Mammary epithelial cell (primary cell): ENCODE measurements at places on chromosomes 7 and 10. TPM values are rescaled to one million over a fixed set of nuclear protein-coding genes. Genes with fewer than 3 reads are reported as not detected.
A peak's percentile ranks its signal among the peaks of the same experiment; 100 is the strongest.

Gene PDAP1
- 23.0 TPM for total RNA-seq

Gene KCTD7
- total RNA-seq = 7.3 TPM

Gene MMRN2
- total RNA-seq = 11.5 and 13.7 TPM in 2 replicates

Gene LRMDA
- total RNA-seq = 0.67 TPM

Gene C10orf90
- total RNA-seq = 0.17 TPM

Gene SDK1
- 24.5 TPM for total RNA-seq

Gene KLF14
- not detected in 2 replicates for total RNA-seq

Gene OPALIN
- total RNA-seq = not detected in 2 replicates

Gene MYL7
- 31.0 TPM for total RNA-seq

Gene CCT6A
- 126 TPM for total RNA-seq

Gene CNNM1
- total RNA-seq = 2.0 TPM

GRCh38 chr7:38020121-38020785 lies 99.8 kb downstream of the EPDR1 start:
- no peak for DNase-seq

- DNase-seq = no peak
These were observed 331.0 kb downstream of the LRMDA start for GRCh38 chr10:75762431-75762802.

DNA sequence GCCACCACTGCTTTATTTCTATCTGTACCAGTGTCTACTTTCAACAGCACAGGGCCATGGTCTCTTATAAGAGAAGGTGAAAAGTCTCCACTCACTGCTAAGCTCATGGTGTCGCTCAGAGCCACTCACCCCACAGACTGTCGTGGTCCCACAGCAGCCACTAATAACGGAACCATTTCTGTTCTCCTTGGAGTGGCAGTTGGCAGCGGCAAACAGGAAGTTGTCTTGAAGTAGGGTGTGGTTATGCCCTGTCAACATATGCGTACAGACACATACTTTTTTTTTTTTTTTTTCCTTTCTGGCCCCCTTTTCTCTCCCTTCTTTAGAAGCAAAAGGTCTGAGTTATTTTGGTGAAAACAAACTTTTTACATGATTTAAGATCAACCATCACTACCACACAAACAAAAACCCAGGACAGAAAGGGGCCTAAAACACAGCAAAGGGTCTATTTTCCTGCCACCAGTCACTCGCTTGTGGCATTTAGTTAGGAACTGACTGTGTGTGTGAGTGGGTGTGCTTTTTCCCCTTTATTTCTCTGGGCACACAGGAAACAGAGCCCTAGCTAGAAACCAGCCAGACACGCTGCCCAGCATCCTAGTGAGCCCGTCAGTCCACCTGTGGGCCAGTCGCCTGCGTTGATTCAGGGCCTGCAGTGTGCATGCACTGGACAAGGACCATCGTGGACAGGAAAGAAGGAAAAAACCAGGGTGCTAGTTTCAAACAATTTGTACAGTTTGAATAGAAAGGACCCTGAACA lies 96.7 kb upstream of the EFCAB10 start:
- DNase-seq = no peak

- no peak for DNase-seq
These were observed 136.9 kb downstream of the MBL2 start for GRCh38 chr10:52635651-52636050.

DNA sequence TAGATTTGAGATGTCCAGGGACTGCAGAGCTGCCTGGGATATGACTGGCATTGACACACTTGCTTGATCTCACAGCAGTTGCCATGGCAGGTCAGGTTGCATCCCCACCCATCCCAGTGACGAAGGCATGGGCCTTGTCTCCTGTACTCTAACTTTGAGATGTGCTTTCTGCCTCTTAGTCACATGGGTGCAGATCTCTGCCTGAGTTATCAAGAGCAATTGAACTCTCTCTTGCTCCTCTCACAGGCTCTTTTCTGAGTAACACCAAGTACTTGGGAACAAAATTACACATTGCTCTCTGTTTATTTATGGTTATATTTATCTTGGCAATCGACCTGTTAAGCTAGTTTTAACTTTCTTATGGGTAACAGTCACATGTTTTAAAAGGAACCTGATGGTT lies 237.3 kb downstream of the NSUN6 start:
- no peak for DNase-seq

DNA sequence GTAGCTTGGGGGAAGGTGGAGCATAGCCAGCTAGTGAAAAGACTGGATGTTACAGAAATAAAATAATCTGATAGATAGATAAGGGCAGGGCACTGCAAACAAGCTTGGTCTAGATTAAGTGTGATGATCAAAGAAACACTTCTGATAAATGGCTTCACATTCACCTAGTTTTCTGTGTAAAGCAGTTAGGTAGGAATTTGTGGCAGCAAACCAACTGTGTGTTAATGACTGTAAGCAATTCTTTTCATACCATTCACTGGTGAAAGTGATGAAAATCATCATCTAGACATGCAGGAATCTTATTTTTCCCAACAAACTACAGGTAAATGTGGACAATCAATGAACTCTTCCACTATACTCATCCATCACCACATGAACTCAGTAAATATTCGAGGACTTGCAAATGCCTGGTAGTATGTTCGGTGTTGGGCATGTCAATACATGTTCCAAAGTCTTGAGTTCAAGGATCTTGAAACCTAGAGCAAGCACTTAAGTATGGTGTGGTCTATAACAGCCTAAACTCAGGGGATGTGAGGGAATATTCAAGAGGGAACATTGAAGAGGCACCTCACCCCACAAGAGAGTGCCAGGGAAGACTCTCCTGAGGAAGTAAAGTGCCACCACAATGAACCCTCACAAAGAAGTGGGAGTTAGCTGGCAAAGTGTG lies 20.5 kb downstream of the PON3 start:
- DNase-seq = no peak

DNA sequence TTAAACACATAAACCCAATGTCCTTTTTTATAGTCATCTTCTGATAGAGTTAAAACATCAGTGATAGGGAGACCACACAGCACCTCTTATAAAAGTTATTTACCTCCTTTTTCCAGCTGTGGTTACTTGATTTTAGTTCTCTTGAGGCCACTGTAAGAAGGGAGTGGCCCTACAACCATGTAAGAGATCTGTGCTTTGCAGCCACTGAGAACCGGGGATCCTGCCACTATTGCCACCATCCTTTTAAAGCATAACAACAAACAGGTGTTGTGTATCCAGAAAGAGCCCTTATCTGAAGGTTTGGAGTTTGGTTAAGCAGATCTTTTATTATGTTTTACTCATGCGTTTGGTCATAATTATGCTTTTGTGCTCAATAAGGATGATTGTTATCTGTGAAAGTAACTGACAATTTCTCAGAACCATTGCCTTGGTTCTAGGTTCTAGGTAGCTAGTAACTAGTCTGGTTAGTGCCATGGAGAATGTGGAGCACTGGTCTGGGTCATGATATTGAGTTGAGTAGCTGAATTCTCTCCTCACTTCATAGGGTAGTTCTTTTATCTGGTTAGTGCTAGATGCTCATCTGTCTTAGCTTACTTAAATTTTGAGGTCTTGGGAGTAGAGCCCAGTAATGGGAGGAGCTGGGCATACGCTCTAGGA lies 56.5 kb downstream of the ST7 start:
- DNase-seq = no peak

- DNase-seq = no peak
These were observed 29.4 kb upstream of the LANCL2 start for GRCh38 chr7:55335786-55336185.

- DNase-seq = peak; percentile 92
These were observed 574.5 kb downstream of the SUGCT start for GRCh38 chr7:40709062-40709964.

- no peak for DNase-seq
These were observed 59.0 kb upstream of the EN2 start for GRCh38 chr7:155398944-155399343.

DNA sequence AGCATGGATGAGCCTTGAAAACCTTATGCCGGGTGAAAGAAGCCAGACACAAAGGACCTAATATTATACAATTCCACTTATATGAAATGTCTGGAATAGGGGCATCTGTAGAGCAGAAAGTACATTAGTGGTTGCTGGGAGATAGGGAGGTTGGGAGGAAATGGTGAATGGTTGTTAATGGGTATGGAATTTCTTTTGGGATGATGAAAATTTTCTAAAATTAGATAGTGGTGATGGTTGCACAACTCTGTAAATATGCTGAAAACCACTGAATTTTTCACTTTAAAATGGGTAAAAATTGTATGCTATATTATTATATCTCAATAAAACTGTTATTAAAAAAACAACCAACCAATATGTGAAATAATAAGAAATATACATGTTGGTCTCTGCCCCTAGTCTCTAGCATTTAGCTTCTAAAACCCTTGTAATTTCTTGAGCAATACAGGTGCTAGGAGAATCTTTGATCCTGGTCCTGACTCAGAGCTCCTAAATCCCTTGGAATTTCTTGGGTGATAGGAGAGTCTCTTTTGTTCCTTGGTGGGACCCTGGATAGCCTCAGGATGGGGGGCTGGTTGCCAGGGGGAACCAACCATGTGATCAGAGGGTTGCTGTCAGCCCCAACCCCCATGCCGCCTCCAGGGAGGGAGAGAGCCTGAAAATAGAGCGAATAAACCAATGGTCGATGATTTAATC lies 64.0 kb downstream of the TACR2 start:
- no peak for DNase-seq

GRCh38 chr10:65791979-65792378 lies 1133.9 kb upstream of the LRRTM3 start:
- no peak for DNase-seq

DNA sequence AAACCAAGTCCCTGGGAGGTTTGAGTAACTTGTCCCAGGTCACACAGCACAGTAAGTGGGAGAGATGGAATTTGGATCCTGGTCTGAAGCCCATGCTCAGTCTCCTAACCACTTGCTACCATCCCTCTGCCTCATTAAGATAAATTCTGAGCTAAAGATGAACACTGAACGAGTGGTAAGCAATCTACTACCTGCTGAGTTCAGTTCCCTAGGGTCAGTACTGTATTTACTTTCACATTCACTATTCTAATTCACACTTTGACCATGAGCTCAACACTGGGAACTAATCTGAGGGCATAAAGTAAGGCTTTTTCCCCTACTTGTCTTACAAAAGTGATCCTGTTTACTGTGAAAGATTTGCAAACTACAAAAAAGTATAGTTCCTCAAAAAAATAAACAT lies 2.4 kb downstream of the UROS start:
- DNase-seq = no peak

DNA sequence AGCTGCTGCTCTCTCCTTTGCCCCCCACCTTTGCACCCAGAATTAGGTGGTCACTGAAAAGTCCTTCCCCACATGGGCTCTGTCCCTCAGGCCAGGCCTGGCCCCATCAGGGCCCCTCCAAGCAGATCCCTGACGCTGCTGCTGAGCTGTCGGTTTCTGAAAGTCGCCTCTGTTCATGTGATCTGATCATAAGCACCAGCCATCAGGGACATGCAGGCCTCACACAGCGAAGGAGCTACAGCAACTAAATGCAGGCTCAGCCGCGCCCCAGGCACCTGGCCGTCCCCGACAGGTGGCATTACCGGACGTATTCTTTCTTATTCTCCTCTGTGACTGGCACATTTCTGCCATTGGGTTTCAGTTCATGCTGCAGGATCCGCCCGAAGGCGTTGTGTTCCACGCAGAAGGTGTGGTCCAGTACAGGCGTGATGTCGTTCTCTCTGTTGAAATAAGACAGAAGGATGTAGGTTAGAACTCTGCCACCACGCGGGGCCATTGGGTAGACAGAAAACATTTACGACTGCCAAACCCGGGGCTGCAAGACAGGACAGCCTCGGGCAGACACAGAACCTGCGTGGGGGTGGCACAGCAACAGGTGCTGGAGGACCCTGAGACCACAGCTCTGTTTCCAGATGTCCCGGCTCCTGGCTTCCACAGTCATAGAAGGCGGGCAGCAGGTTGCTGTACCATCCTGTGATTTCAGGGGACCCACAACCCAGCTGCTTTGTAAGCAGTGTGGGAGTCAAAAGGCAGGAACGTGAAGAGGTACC lies 105.6 kb downstream of the SMURF1 start:
- no peak for DNase-seq

GRCh38 chr7:99827040-99827778 lies 604 bp upstream of the CYP3A43 start:
- DNase-seq = peak; percentile 17

GRCh38 chr10:54758791-54759190 lies 42.2 kb downstream of the PCDH15 start:
- no peak for DNase-seq

DNA sequence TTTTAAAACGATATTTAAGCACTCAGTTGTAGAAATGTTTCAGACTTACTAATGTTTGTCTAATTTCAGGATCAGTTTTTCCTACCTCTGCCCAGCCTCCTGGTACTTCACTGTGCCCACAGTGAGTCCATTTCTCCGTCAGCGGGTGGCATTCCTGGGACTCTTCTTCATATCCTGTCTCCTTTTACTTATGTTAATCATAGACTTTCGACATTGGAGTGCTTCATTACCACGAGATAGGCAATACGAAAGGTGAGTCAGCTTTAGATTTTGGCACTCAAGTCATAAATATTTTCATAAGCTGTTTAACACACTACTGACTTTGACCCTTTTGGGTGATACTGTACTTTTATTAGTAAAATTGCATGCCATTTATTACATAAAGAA lies 2.1 kb downstream of the ENTPD7 start:
- DNase-seq = peak; percentile 94

GRCh38 chr7:27704422-27705199 lies 35.4 kb upstream of the TAX1BP1 start:
- DNase-seq = no peak
